Right renal cortex interstitium (tissue), 3 donors: ENCODE measurements at places on chromosomes 11 and 22.
A peak's percentile ranks its signal among the peaks of the same experiment; 100 is the strongest.

DNA sequence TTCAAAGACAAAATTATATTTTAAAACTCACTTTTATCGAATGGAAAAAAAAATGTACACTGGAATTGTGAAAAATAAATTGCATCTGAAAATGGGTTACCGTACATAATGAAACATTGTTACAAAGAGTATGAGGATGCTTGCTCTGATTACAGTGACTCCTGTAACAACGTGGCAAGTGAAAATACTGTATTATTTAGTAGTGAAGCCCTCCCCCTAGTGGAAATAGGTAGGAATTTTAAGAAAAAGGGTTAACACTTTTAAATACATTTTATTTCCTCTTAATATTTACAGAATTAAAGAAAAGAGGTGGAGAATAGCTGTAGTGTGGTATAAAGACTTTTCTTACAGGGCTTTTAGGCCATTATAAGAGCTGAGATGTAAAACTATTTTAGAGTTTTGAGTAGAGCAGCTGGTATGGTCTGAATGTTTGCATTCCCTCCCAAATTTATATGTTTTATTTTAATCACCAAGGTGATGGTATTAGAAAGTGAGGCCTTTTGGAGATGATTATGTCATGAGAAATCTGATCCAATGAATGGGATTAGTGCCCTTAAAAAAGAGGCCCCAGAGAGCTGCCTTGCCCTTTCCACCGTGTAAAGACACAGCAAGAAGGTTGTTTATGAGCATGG, 25.2 kb downstream of the FAM76B start:
- no peak for DNase-seq

- DNase-seq, result no peak
Measured at GRCh38 chr11:125959931-125960330, 14.1 kb downstream of the VSIG10L2 start.

DNA sequence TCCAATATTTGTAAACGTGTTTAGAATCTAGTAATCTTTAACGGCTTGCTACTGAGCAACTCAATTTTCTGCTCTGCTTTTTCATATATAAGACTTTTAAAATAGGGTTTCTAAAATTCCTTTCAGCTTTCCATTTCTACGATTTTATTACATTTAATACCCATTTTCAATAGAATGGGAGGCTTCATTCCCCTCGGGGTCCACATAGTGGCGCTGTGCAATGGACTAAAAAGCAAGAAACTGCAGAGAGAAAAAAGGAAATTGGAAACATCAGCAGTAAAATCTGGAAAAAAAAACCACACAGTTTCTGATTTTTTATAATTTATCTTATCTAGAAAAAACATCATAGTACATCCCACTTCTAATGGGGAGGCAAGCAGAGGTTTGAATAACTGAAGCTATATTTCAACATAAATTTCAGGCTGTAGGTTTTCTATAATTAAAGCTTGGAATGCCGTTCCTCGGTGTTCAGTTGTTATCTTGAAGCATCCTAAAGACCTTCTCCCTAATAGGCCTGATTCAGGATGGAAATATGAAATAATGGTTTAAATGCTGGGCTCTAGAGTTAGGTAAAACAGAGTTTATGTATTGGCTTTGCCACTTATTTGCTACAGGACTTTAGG, 18.7 kb upstream of the JHY start:
- DNase-seq, result peak; percentile 38

- DNase-seq, result no peak
Measured at GRCh38 chr22:33798401-33798800, 121.9 kb downstream of the LARGE1 start.

DNA sequence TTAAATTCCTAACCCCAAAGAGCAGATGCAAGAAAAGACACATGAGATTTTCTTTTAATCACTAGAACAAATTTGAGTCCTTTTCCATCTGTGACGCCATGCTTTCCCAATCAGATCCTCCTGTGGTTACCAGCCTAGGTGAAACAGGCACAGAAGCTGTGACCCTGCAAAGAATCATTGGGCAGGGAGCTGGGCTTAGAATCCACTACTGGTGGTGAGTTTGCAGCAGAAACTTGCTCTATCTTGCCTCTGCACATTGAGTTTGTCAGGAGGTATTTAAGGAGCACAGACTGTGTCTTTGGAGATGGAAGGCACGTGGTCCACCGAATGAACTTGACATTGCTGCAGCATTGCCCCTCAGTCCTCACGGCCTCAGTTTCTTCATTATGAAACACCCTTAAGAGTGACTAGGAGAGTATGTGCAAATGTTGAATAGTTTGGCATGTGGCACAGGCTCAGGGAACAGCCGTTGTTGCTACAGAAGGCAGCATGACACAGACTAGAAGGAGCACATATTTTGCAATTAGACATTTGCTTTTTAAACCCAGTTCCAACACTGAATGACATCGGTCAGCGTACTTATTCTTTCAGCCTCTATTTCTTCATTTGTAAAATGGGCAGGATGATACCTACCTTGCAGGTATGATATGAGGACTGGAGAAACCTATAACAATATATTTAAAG, 127.6 kb downstream of the DBX1 start:
- DNase-seq, result no peak

- no peak for DNase-seq
Measured at GRCh38 chr11:100080821-100081220, 606.3 kb upstream of the ARHGAP42 start.

DNA sequence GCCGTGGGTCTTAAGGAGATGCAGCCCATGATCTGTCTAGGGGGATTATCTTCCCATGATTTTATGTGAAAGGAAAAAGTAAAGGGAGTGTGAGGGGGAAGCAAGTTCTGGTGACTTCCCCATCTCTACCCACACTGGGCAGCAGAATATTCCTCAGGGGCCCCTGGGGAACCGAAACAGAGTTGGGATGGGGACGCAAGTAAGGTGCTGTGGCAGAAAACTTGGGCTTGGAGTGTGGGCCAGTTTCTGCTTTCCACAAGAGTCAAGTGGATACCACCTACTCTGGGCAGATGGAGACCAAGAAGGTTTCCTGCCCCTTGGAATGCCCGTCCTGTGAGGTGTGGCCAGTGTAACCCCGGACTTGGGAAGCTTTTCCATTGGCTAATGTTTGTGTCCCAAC, 64.4 kb downstream of the SGSM3 start:
- no peak for DNase-seq

- DNase-seq, result no peak
Measured at GRCh38 chr22:23305922-23306374, 125.6 kb downstream of the BCR start.

GRCh38 chr11:117528097-117528721, 200.6 kb downstream of the CEP164 start:
- DNase-seq, result no peak

GRCh38 chr11:32594272-32594671, 10.6 kb downstream of the EIF3M start:
- no peak for DNase-seq

DNA sequence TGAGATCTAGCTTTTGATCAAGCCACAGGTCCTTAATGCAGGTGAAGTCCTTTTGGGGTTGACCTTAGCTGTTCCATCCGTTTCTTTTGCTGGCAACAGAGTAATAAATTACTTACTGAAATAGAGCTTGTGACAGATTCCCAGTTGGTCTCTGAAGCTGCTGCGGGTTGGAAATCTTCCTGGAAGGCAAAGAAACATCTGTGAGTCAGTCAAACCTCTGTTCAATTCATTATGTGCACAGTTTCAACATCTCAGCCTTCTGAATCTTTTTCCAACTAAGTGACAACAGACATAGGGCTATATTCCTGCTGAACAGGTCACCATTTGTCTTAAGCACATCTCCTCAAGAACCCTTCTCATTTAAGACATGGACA, 88.9 kb upstream of the DDI1 start:
- no peak for DNase-seq

DNA sequence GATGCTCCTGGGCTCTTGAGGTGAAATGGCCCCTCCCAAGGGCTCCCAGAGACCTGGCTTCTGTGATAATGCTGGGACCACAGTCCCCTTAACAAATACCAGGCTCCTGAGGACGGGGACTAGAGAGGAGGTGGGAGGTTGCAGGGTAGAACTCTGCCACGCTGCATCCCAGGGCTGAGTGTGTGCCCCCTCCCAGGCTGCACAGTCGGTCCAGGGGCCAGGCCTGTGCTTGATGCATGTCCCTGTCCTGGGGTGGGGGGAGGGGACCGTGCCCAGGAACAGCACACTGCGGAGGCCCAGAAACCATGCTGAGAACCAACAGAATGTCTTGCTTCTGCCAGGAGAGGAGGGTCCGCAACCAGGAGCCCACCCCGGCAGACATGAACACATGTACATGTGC, 9.3 kb downstream of the CSF2RB start:
- no peak for DNase-seq

DNA sequence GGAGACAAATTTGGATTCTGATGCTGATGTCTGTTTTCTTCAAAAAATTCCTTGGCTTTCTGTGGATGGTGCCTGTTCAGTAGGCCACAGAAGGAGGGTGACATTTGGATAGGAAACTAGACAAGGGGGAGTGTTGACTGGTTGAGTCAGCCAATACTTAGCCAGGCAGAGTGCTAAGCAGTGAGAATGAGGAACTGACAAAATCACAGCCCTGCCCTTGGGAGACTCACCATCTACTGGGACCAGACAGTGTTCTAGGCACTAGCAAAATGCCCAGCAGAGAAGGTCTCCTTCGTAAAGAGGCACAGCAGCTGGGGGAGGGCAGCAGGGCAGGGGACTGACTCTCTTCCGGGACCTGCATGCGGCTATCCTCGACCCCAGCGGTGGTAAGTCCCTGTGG, 190.2 kb downstream of the DSCAML1 start:
- DNase-seq, result no peak

- no peak for DNase-seq
Measured at GRCh38 chr22:22571862-22572261, 12.8 kb upstream of the PRAME start.

- no peak for DNase-seq
Measured at GRCh38 chr11:30377347-30377746, 54.4 kb downstream of the ARL14EP start.

DNA sequence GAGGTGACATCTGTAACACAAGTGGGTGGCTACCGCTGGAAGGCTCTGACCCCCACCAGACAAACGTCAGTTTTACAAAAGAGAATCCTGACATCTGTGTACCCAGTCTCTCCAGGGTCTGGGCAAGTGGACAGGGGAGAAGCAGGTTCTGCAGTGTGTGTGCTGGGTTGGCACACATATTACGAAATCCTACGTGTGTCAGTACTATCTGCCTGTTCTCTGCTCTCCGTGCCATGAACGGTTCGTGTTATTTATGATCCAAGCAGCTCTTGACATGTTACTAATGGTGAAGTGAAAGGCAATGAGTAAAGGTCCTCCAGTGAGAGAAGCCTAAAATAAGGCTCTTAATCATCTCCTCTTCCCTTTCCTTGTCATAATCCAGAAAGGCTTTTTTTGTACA, 201.5 kb upstream of the MTMR2 start:
- no peak for DNase-seq

GRCh38 chr11:7486781-7487140, 1.5 kb downstream of the OLFML1 start:
- DNase-seq, result no peak

DNA sequence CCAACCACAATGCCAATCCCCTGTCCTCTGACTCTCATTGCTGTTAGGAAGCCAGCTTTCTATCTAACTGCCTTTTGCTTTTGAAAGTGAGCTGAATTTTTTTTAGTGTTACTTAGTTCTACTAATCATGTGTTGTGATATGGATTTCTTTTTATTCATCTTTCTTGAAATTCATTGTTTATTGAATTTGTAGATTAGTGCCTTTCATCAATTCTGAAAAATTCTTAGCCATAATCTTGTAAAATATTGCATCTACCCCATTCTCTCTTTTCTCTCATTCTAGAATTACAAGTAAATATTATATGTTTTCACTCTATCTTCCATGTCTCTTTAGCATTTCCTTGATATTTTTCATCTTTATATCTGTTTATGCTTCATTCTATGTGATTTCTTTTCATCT, 47.8 kb downstream of the DDIAS start:
- DNase-seq, result no peak
